ENCODE measurements at places on chromosomes 1 and 21. TPM values are rescaled to one million over a fixed set of nuclear protein-coding genes. Genes with fewer than 3 reads are reported as not detected.

The TSACC gene
- total RNA-seq: not detected

The TMEM200B gene
- total RNA-seq: 1.8 TPM

The OR10Z1 gene
- not detected for total RNA-seq

The GREM2 gene
- 5.3 TPM for total RNA-seq

The TOR3A gene
- total RNA-seq: 17.1 TPM

The TMCO1 gene
- 64.1 TPM for total RNA-seq

The S100A14 gene
- not detected for total RNA-seq

The SH2D2A gene
- not detected for total RNA-seq

The GRIK1 gene
- total RNA-seq: 41.8 TPM

The ADGRB2 gene
- total RNA-seq: 59.5 TPM

The TLR5 gene
- total RNA-seq: 1.8 TPM

The SCYL3 gene
- total RNA-seq: 8.5 TPM

The SELENOF gene
- 177 TPM for total RNA-seq
